ENCODE measurements at places on chromosomes 6 and 20.

- DNase-seq = no peak
Observed at GRCh38 chr6:8236956-8237355, 134.6 kb upstream of the EEF1E1 start.

- no peak for DNase-seq
Observed at GRCh38 chr6:45681860-45682511, 304.3 kb upstream of the SUPT3H start.

DNA sequence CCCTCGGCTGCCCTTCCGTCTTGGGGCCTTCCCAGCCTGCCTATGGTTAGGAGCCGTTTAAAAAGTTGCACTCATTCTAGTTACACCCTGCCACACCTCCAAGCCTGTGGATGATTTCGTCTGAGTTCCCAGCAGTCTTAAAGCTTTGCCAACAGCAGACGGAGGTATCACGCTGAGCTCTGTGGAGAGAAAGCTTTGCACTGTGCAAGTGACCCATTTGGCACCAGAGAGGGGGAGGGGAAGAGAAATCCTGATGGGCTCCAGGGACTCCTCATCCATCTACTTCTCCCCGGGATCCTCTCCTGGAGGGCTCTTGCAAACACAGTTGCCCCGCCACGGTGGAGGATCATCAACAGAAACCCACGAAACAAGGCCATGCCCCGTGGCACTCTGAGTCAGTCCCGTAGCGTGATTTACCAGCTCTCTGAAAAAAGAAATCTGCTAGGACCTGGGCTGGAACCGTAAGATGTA lies 98.8 kb upstream of the CITED2 start:
- DNase-seq = no peak

DNA sequence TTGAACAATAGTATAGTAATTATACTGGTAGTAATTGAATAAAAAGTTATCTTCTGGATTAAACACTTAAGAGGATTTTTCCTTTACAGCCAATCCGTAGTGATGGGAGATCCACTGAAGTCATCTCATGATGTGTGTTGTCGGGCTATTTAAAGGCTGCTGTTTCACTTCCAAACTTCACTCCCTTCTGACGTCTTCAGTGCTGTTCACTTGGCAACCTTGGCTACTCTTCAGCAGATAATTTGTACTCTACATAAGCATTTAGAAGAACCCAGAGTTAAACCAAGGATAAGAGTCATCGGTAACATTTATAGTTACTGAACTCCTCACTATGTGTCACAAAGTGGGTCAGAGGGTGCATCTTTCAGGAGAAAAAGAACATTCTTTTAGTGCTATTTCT lies 179.1 kb upstream of the EYA4 start:
- no peak for DNase-seq

- DNase-seq = no peak
Observed at GRCh38 chr20:3854462-3854871, 7.8 kb downstream of the MAVS start.

DNA sequence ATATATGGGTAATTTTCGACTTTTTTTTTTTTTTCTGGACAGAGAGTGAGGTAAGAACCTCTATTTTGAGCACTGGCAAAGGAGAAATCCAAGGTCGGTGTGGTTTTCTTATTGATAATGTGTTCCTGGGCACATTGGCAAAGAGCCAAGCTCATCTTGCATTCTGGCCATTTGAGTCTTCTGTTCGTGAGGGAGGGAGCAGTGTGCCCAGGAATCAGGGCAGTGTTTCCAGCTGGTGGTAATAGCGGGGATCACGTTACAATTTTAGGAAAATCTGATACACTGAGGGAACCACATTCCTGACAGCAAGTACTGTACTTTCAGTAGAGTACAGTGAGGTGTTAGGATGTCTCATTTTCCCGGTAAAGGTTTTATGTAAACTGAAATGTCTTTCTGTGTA lies 442.3 kb upstream of the MAP3K7 start:
- DNase-seq = no peak

- DNase-seq = no peak
Observed at GRCh38 chr6:34459899-34460593, 5.8 kb upstream of the PACSIN1 start.

- DNase-seq = no peak
Observed at GRCh38 chr20:8755340-8756118, 313.4 kb upstream of the PLCB4 start.

- no peak for DNase-seq
Observed at GRCh38 chr6:69314531-69314930, 482.3 kb downstream of the LMBRD1 start.

DNA sequence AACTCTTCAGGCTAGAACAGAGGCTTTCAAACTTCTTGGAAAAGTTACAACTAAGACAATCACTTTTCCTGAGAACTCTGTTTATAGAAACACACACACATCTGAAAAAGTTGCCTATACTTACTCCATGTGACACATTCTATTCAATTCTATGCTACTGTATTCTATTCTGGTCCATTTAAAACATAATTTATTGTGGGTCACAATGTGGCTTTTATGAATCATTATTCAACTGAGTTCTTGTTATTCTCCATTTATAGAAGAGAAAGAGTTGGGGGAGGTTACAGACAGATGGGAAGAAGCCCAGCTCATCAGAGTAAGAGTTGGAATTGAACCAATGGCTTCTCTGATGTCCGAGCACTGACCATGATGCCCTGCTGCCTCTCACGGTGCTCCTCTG lies 21.6 kb upstream of the BCAS1 start:
- no peak for DNase-seq

- no peak for DNase-seq
Observed at GRCh38 chr6:93515736-93516135, 96.4 kb upstream of the EPHA7 start.

DNA sequence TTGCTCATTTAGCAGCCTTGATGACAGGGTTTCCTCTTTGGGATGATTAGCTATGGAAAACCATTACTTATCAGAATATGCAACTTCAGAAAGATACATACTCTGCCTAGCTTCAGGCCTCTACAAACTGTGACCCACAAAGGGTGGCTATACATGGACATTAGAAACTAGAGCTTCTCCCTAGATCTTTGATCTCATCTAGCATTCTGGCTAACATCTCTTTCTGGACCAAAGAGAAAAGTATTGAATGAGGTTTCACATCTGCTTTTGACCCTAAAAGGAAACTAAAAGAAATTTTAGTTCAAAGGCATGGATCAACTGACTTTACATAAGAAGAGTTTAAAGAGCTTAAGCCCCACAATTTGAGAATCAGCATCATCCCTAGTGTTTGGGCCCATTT lies 12.4 kb upstream of the HMGN3 start:
- no peak for DNase-seq

GRCh38 chr6:7933794-7934193 lies 23.2 kb upstream of the TXNDC5 start:
- DNase-seq = no peak

DNA sequence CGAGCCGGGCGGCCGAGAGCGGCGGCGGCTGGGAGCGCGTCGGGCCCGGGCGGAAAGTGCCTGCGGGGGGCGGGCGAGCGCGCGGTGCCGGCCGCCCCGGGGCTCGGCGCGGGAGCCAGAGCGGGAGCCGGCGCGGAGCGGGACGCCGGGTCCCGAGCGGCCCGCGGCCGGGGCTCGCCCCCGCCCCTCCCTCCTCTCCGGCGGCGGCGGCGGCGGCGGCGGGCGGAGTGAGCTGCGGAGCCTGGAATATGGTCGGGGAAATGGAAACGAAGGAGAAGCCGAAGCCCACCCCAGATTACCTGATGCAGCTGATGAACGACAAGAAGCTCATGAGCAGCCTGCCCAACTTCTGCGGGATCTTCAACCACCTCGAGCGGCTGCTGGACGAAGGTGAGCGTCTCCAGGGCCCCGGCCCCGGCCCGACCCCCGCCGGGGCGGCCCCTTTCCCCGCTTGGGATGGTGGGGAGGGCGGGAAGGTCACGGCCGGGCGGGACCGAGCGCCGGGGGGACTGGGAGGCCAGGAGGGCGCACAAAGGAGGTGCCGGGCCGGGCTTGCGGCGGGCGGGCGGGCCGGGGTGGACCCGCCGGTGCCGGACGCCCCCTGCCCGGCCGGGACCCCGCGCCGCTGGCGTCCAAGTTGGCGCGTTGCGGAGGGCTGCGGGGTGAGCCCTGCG lies 565 bp downstream of the QKI start:
- DNase-seq = no peak

- DNase-seq = no peak
Observed at GRCh38 chr6:25223490-25223991, 55.6 kb upstream of the CARMIL1 start.

DNA sequence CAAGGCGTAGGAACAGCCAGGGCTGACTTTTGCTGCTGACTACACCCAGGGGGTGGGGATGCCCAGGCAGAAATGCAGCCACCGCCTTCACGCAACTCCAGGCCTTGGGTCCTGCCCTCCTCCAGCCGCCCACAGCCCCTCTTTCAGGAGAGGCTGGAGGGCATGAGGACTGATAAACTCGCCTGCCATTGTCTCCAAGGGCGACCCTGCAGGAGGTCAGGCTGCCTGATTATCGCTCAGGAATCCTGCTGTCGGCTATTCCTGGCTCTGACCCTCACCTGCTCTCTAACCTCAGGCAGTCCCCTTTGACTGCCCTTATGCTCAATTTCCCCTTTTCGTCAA lies 62.0 kb upstream of the HDDC2 start:
- DNase-seq = no peak

DNA sequence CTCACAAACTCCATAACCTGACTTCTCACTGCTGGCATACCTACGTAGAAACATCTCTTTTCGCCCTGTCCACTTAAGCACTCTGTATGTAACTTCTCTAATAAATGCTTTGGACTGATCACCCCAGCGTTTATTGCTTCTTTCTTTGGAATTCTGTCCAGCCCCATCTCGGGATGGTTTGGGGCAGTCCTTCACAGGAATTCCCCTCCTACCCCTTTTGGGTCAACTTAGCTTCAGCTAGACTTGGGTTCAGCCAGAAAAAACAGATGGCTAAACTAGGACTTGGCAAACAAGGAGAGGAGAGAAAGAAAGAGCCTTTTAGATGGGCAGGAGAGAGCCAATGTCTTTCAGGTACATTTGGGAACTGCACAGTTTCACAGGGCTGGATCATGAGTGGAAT lies 3.9 kb upstream of the LTV1 start:
- DNase-seq = no peak

DNA sequence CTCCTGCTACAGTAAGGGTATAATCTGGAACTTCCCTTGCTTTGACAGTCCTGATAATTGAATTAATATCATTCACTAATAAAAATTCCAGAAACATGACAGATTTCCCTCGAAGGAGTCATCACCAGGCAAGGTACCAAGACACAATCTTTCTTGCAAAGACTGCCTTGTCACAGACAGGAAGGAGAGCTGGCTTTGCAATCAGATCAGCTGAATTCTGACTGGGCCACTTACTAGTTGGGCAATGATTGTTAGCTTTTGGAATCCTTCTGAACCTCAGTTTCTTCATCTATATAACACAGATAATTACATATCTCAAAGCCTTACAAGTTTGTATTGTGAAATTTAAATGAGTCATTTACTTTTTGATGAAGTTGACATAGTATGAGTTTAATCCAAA lies 344.2 kb downstream of the RFPL4B start:
- DNase-seq = no peak

DNA sequence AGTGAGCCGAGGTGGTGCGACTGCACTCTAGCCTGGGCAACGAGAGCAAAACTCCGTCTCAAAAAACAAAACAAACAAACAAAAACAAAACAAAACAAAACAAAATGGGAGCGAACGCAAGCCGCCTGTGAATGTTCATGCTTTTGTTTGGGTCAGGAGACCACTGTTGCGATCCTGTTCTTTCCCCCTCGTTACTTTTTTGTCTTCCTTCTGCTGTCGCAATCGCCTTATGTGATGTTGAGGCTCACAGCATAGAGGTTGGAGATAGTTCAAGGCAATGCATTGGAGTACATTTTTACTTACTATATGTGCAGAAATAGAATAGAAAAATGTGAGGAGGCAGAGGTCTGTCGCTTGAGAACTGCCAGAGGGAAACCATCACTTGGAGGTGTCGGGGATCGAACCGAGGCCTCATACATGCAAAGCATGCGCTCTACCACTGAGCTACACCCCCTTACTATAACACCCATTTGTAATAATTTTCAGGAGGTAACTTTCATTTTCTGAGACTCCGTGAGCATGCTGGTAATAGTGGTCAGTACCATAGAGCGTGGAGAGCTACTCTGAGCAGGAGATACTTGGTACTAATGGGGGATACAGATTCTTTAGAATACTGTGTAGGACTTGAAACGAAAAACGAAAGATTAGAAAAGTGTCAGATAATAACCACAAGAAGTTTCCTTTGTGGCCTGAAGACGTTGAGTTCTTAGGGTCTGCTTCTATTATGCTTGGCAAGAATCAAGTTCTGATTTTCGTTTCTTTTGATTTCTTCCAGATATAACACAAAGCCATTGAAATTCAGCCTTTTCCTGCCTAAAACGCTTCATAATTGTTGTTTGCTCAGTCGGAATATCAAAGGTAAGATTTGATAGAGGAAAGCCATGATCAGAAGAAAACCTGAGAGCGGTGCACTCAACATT lies 121.1 kb downstream of the TRIM27 start:
- no peak for DNase-seq

- DNase-seq = no peak
Observed at GRCh38 chr6:116363759-116364158, 7.0 kb upstream of the DSE start.

- no peak for DNase-seq
Observed at GRCh38 chr20:3248167-3248992, 9.4 kb upstream of the SLC4A11 start.

GRCh38 chr6:121639021-121639420 lies 203.6 kb downstream of the GJA1 start:
- DNase-seq = no peak

DNA sequence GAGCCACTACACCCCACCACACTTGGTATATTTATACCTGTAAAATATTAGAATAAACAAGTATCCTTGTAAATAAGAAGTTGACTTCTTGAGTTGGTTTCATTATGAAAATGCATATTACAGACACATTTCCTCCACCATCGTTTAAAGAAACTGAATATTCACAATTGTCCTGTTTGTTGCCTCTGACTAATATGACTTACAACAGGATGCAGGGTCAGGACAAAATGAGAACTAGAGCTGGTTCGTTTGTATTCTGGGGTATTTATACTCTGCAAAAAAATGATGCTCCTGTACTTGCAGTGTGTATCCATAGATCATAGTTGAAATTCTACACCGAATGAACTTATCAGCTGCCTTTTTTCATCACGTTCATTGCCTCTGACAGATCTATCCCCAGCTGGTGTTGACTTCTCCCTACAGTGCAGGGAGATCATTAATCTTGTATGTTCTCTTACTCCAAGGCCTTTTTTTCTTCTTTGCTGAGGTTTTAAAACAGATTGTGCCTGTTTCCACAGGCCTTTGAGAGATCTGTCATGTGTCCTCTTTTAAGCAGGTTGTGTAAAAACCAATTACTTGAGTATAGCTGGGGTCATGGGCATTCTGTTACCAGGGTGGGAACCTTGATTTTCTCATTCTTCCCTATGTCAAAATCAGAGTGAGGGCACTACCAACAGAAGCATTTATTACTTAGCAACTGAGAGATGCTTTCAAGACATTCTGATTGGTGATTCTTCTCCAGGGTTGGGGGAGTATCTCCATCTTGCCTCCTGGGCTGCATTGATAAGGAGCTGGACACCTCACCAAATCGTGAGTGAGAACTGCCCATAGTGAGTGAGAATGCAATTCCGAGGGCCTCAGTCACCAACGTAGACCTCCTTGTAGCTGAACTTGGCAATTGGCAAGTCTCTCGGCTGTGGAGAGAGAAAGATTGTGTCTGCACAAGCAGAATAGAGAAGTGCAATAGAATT lies 78.8 kb upstream of the CD83 start:
- no peak for DNase-seq

- no peak for DNase-seq
Observed at GRCh38 chr6:4441981-4442434, 306.6 kb upstream of the ECI2 start.

- DNase-seq = no peak
Observed at GRCh38 chr6:163354085-163354484, 60.4 kb upstream of the QKI start.

- DNase-seq = no peak
Observed at GRCh38 chr20:59352541-59352940, 52.1 kb downstream of the EDN3 start.

All from GOT3 (cell line).